ENCODE measurements at places on chromosomes 6 and 20. TPM values are rescaled to one million over a fixed set of nuclear protein-coding genes. Genes with fewer than 3 reads are reported as not detected.

GRCh38 chr6:130559166-130559565 is 193.3 kb downstream of the TMEM200A start:
- DNase-seq = no peak

- peak; percentile 97 for DNase-seq
Observed at GRCh38 chr6:36642913-36643817, 35.3 kb upstream of the CDKN1A start.

- no peak for DNase-seq
Observed at GRCh38 chr6:766625-767024, 73.7 kb upstream of the EXOC2 start.

GRCh38 chr6:16827627-16828026 is 66.4 kb upstream of the ATXN1 start:
- no peak for DNase-seq

- DNase-seq = no peak
Observed at GRCh38 chr6:111748231-111748647, 125.0 kb downstream of the FYN start.

DNA sequence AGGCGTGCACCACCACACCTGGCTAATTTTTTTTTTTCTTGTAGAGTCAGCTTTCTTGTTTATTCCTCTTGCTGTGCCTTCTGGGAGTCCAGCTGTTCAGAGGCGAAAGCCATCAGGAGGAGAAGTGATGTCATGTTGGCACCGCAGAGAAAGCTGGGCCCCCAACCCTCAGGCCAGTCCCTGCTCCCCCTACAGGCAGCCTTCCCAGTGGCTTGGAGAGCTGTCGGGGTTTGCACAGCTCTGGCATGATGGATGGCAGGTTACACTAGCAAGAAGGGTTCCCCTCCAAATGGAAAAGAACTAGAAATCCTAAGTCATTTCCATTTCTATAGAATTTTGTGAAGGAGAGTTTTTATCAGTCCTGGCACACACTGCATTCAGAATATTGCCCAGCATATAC is 72.6 kb downstream of the C6orf52 start:
- no peak for DNase-seq

DNA sequence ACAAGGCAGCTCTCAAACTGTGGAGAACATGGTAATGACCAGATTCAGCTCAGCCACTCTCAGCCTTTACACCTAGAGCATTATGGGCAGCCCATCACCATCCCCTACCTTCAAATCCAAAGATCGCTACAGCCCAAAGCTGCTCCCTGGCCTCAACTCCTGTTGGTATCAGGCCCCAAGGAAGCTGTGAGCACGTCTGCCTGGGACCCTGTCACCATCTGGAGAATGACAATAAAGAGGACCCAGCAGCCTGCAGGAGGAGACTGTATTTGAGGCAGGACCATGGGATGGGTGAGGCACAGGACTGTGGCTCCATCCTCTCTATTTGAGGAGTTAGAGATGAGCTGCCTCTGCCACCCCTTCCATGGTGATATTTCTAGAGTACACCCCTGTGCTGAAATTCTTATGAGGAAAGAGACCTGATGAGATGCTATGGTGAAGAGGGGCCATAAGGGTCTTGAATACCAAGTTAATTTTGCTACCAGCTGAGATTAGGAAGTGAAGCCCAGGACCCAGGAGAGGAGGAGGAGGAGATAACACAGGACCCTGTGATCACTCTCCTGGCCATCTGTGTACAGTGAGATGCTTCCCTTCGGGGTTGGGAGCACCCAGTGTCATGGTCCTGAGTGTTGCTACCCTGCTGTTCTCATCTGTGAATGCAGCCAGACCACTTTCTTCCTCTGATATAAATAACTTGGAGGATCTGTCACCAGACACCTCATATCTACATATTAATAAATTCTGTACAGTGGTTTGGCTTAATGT is 19.6 kb upstream of the MICB start:
- DNase-seq = no peak

PACRG gene
- total RNA-seq = not detected

PRRT1 gene
- 0.90 TPM for total RNA-seq

ADNP gene
- 54.0 TPM for total RNA-seq

OPN5 gene
- not detected for total RNA-seq

MAP7 gene
- 69.4 TPM for total RNA-seq

SPATA25 gene
- total RNA-seq = 1.5 TPM

PARD6B gene
- total RNA-seq = 35.6 TPM

TMEM170B gene
- total RNA-seq = 2.2 TPM

CALHM6 gene
- total RNA-seq = 1.5 TPM

Data from colonic mucosa (tissue), 4 donors.